ENCODE measurements at places on chromosomes 2 and 18.

DNA sequence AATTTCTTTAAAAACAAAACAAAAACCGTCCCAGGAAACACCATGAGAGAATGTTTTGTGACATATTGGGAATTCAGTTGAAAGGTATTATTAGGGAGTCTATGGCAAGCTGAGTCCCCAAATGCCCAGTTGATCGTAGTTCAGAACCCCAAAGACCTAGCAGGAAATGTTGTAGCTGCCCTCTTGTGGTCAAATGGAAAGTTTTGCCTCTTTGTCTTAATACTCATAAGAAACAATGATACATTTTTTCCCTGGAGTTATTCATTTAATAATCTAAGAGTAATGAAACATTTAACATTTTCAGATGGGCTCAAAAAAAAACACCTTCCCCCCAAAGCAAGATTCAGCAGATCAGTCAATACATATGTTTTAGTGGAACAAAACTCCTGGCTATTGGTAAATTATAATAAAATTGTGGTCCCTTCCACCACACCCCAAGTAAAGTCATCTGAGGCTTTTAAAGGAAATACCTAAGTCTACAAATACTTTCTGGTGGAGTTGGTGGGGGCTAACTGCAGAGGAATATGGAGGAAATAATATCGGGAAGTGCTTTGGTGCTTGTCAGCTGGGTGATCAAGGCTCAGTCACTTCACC, 37.8 kb upstream of the EFEMP1 start:
- H3K4me1 ChIP-seq: peaks cover 20% of the 10 kb centered on the region
- no peak overlapping the region for H3K27ac ChIP-seq
- no peaks in the 10 kb centered on the region for H3K27me3 ChIP-seq
- no peaks in the 10 kb centered on the region for H3K36me3 ChIP-seq
- H3K4me3 ChIP-seq: no peak overlapping the region

GRCh38 chr2:115596659-115597375, 1154.4 kb downstream of the DPP10 start:
- H3K27ac ChIP-seq: no peak overlapping the region
- H3K4me1 ChIP-seq: no peaks in the 10 kb centered on the region
- H3K4me3 ChIP-seq: no peak overlapping the region
- H3K27me3 ChIP-seq: no peaks in the 10 kb centered on the region
- DNase-seq: no peak

- no peak overlapping the region for H3K27ac ChIP-seq
- H3K4me3 ChIP-seq: no peak overlapping the region
- no peaks in the 10 kb centered on the region for H3K27me3 ChIP-seq
- no peaks in the 10 kb centered on the region for H3K36me3 ChIP-seq
- no peak for DNase-seq
Measured at GRCh38 chr2:195270466-195271039, 386.5 kb upstream of the SLC39A10 start.

DNA sequence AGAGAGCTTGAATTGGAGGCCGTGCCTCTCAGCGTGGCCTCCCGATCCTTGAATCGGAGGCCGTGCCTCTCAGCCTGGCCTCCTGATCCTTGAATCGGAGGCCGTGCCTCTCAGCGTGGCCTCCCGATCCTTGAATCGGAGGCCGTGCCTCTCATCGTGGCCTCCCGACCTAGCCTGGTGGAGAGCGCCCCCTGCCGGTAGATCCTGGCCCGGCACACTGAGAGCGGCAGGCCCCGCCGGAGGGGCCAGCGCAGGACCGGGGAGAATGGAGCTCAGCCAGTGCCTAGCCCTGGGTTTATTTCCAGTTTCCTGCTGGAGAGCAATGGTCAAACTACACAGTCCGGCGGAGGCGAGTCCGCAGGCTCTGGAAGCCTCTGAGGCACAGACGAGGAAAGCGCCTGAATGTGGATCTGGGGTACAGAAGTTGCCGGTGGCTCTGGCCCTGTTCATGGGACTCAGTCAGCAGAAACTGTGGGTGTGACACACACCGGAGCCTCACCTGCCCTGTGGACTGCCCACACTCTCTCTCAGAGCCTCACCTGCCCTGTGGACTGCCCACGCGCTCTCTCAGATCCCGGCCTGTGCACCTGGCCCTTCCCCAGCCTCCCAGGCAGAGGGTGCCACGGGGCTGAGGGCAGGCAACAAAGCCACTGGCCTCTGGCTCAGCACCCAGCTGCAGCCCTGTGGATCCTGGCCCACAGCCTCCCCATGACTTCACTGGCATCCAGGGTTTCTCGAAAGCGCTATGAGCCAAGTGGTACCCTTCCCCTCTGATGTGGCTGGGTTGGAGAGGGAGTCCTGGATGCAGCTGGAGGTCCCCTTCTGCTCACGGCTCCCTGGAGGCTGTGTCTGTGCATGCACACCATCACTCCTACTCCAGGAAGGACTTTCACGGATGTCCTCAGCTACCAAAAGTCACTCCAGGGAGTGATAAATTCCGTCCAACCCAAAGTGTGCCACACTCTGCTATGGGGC, 1.5 kb downstream of the IL36B start:
- H3K27ac ChIP-seq: no peak overlapping the region
- no peaks in the 10 kb centered on the region for H3K36me3 ChIP-seq
- H3K4me3 ChIP-seq: no peak overlapping the region
- peak; percentile 82 for DNase-seq
- no peaks in the 10 kb centered on the region for H3K4me1 ChIP-seq

DNA sequence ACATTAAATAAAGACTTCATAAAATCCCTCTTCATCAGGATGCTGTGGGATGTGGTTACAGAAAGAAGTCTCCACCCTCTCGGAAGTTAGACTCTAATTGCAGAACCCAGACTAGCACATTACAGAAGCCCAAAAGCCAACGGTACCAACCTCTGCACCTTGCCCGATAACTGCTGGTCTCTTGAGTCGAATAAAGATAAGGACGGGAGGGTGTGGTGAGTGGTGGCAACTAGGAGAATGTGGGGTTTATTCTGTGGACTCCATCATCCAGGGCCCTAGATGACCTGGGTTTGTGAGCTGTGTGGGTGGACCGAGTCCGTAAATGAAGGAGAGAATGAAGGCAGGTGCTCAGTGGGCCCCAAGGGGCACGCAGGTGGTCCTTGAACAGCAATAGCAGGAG, 462.8 kb upstream of the ID2 start:
- H3K27me3 ChIP-seq: no peaks in the 10 kb centered on the region
- peaks cover 9% of the 10 kb centered on the region for H3K4me1 ChIP-seq
- DNase-seq: no peak
- no peak overlapping the region for H3K4me3 ChIP-seq

DNA sequence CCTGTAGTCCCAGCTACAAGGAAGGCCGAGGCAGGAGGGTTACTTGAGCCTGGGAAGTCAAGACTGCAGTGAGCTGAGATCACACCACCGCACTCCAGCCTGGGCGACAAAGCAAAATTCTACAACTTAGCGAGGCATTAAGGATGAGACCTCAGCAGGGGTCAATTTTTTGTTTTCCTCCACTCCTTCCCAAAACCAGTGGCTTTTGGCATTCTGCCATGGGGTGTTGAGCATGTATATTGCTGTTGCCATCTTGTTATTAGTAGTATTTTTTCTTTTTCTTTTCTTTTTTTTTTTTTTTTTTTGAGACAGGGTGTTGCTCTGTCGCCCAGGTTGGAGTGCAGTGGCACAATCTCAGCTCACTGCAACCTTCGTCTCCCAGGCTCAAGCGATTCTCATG, 8.9 kb upstream of the GIGYF2 start:
- no peaks in the 10 kb centered on the region for H3K4me1 ChIP-seq
- H3K4me3 ChIP-seq: no peak overlapping the region
- DNase-seq: no peak
- H3K27ac ChIP-seq: no peak overlapping the region
- H3K36me3 ChIP-seq: no peaks in the 10 kb centered on the region

GRCh38 chr2:63665846-63666475, 77.2 kb downstream of the MDH1 start:
- no peaks in the 10 kb centered on the region for H3K36me3 ChIP-seq
- no peak overlapping the region for H3K4me3 ChIP-seq
- no peak overlapping the region for H3K27ac ChIP-seq

DNA sequence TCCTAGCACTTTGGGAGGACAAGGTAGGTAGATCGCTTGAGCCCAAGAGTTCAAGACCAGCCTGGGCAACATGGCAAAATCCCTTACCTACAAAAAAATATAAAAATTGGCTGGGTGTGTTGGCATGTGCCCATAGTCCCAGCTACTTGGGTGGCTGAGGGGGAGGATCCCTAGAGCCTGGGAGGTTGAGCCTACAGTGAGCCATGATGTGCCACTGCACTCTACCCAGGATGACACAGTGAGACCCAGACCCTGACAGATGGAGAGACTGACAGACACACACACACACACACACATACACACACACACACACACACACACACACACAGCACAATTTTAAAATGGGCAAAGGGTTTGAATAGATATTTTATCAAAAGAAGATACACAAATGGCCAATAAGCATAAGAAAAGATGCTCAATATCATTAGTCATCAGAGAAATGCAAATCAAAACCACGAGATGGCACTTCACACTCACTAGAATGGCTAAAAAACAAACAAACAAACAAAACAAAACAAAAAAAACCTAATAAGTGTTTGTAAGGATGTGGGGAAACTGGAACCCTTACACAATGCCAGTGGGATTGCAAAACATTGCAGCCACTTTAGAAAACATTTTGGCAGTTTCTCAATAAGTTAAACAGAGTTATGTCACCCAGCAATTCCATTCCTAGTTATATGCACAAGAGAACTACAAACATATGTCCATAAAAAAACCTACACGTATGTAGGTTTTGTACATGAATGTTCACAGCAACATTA, 42.3 kb downstream of the BAZ2B start:
- no peaks in the 10 kb centered on the region for H3K27me3 ChIP-seq
- peaks cover 12% of the 10 kb centered on the region for H3K4me1 ChIP-seq
- DNase-seq: no peak
- no peak overlapping the region for H3K4me3 ChIP-seq

DNA sequence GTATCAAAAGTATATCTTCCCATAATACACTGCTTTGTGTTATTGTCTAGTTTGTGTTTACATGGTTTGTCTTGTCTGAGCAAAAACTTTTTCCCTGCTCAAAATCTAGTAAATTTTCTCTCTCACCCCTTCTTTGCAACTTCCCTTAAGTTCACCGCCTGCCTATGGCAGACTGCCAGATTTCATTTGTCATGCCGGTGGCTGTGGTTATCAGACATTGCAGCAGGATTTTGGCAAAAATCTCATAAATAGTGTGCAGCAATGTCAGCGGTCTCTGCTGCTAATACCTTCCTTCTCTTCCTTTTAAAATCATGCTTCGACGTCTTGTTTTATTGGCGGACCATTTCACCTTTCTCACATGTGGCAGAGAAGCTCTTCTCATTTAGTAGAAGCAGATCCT, 45.6 kb upstream of the TMEM178A start:
- no peak overlapping the region for H3K27ac ChIP-seq
- no peak overlapping the region for H3K4me3 ChIP-seq
- DNase-seq: no peak
- no peaks in the 10 kb centered on the region for H3K36me3 ChIP-seq
- H3K27me3 ChIP-seq: no peaks in the 10 kb centered on the region
- peaks cover 8% of the 10 kb centered on the region for H3K4me1 ChIP-seq

DNA sequence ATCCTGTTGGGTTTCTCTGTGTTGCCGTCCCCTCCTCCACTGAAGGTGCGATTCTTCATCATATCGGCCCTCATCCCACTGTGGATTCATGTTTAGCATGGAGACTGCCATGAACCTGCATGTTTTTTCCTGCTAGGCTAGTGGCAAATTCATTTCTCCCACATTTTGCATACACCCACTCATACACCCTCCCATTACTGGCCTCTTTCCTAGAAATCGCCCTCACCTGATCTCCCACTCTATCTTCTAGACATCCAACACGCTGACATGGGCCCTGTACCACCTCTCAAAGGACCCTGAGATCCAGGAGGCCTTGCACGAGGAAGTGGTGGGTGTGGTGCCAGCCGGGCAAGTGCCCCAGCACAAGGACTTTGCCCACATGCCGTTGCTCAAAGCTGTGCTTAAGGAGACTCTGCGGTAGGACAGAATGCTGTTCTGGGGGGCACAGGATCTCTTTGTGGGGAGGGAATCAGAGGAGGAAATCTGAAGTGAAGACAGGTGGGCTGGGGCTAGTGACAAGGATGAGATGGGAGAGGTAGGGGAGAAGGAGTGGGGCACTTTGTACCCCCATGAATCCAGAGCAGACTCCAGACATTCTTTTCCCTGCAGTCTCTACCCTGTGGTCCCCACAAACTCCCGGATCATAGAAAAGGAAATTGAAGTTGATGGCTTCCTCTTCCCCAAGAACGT, 17.7 kb downstream of the PRKAG3 start:
- H3K27me3 ChIP-seq: no peaks in the 10 kb centered on the region
- DNase-seq: no peak
- peaks cover 36% of the 10 kb centered on the region for H3K36me3 ChIP-seq
- no peaks in the 10 kb centered on the region for H3K4me1 ChIP-seq

- no peaks in the 10 kb centered on the region for H3K4me1 ChIP-seq
- no peaks in the 10 kb centered on the region for H3K27me3 ChIP-seq
- H3K4me3 ChIP-seq: no peak overlapping the region
- DNase-seq: no peak
- H3K27ac ChIP-seq: no peak overlapping the region
- no peaks in the 10 kb centered on the region for H3K36me3 ChIP-seq
Measured at GRCh38 chr2:111678651-111679050, 205.3 kb downstream of the ANAPC1 start.

DNA sequence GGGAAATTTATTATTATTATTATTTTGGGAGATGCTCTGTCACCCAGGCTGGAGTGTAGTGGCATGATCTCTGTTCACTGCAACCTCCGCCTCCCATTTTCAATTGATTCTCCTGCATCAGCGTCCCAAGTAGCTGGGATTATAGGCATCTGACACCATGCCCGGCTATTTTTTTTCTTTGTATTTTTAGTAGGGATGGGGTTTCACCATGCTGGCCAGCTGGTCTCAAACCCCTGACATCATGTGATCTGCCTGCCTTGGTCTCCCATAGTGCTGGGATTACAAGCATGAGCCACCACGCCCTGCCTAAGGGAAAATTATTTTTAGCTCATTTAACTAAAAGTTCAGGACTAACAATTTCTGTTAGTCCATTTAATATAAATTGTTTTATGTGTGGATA, 109.2 kb upstream of the SESTD1 start:
- H3K36me3 ChIP-seq: no peaks in the 10 kb centered on the region
- H3K27me3 ChIP-seq: no peaks in the 10 kb centered on the region
- H3K4me1 ChIP-seq: no peaks in the 10 kb centered on the region
- no peak for DNase-seq
- no peak overlapping the region for H3K4me3 ChIP-seq
